ENCODE measurements at places on chromosomes 3 and 15.

DNA sequence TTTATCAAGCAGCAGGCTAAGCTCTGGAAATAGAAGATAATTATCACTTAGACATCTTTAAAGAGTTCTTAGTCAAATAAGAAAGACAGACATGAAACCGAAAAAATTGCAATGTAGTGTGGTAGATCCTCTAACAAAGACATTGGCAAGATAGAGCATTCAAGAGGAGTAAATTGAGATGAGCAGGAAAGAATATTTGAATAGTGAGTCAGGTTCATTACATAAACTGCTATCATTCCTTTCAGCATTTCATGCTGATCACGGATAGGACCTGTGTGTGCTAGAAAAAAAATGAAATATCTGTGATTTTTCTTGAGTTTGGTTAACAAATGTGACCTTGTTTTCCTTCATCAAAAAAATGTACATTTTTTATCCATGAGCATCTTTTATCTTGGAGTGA is 460.9 kb downstream of the OTOL1 start:
- no peak for DNase-seq

DNA sequence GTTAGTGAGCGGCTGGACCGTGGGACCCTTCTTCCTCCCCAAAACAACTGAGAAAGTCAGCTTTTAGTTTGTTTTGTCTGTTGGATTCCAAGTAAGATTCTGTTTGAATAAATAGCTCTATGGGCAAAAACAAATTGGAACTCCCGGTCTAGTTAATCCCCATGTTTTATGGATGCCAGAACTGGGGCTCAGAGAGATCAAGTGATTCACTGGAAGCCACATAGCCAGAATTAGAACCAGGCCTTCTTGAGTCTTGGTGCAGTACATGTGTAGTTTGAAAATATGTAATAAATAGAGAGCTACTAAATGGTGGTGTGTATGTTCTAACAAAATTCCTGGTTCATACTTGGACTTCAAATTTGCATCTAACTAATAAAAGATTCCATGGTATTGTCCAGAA is 29.3 kb upstream of the POLR2M start:
- DNase-seq: no peak

GRCh38 chr3:59411694-59412093 is 361.9 kb upstream of the CFAP20DC start:
- no peak for DNase-seq

GRCh38 chr15:96064351-96064756 is 266.1 kb upstream of the NR2F2 start:
- no peak for DNase-seq
